ENCODE measurements at places on chromosomes 4 and X.

- no peak for DNase-seq
Observed at GRCh38 chrX:11439846-11440245, 146.6 kb downstream of the AMELX start.

DNA sequence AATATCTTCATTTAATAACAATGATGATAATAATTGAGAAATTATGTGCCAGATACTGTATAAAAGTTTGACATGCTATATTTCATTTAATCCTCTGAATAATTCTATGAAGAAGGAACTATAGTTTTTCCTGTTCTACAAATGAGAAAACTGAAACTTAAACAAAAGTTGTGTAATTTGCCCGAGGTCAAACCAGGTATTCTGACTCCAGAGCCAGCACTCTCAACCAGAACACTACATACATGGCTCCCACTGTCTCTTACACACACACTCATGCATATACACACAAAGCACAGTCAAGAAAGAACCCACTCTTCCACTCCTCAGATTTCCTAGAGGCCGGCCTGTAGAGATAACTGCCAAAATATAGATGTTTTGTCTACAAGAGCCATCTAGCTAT is 374.0 kb upstream of the EMCN start:
- no peak for DNase-seq

- no peak for DNase-seq
Observed at GRCh38 chr4:89704651-89705395, 132.1 kb downstream of the SNCA start.

GRCh38 chr4:82255657-82256056 is 118.1 kb downstream of the HNRNPD start:
- DNase-seq = no peak

GRCh38 chrX:147602176-147602696 is 309.5 kb upstream of the FMR1 start:
- no peak for DNase-seq

DNA sequence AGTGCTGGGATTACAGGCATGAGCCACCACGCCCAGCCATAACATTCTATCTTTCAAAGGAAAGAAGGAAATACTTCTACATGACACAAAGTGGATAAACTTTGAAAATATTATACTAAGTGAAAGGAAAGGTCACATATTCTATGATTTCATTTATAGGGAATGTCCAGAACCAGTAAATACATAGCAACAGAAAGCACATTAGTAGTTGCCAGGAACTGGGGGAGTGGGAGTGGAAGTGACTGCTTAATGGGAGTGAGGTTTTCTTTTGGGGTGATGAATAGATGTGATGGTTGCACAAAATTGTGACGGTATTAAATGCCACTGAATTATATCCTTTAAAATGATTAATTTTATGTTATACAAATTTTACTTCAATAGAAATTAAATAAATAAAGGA is 95.7 kb upstream of the IL15 start:
- DNase-seq = no peak

GRCh38 chr4:72900952-72901351 is 168.6 kb downstream of the COX18 start:
- no peak for DNase-seq

- DNase-seq = no peak
Observed at GRCh38 chrX:3351276-3351675, 4.8 kb upstream of the MXRA5 start.

GRCh38 chr4:166682200-166682599 is 552.1 kb downstream of the SPOCK3 start:
- no peak for DNase-seq

DNA sequence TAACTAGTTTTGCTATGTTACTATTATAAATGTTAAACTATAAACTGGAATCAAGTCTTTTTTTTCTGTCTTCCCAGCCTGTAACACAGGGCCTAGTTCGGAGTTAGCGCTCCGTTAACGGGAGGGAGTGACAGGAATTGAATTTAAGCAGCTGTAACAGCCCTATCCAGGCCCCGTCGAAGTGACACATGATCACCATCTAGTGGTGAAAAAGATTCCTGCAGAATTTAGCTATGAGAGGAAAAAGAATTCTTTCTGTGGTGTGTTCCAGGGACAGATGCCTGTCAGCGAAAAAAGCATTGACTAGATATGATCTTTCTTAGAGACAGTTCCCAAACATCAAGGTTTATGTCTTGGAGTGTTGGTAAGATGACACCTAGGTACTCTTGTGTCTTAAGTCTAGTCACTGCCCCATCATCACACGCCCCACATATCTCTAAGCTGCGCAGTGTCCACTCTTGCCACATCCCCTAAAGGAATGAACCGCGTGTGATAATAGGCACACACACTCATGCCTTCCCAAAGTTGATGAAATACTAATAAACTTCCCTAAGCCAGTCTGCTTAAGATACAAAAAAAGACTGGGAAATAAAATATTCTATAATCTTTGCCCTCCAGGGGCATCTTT is 2.1 kb downstream of the GAB3 start:
- peak; percentile 34 for DNase-seq

- DNase-seq = no peak
Observed at GRCh38 chrX:134512566-134512965, 52.6 kb downstream of the HPRT1 start.

DNA sequence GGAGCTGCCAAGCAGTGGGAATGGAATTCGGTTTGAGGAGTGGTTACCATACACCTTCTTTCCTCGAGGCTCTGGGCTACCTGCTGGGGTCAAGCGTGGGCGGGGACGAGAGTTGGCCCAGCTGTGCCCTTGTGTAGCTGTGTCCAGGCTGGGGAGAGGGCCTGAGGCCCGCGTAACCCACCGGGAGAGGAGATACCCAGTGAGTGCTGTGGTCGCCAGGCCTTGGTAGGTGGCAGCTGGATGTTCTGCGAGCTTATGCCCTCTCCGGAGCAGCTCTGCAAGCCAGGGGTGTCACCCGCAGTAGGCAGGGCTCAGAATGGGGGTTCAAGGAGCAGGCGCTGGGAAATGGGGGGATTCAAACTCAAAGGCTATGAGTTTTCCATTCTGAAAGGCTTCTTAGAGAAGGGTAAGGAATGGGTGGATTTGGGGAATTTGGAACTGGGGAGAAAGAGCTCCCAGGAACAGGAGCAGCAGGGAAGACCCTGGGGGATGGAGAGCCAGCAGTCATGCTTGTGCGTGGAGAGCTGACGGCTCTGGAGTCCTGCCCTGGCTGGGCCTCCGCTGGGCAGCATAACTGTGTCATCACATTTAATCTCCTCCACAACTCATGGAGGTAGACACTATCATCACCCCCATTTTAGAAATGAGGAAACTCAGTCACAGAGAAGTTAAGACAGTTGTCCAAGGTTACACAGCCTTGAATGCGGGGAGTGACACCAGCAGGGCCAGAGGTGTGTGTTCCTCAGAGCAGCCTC is 117.5 kb downstream of the SORCS2 start:
- no peak for DNase-seq

DNA sequence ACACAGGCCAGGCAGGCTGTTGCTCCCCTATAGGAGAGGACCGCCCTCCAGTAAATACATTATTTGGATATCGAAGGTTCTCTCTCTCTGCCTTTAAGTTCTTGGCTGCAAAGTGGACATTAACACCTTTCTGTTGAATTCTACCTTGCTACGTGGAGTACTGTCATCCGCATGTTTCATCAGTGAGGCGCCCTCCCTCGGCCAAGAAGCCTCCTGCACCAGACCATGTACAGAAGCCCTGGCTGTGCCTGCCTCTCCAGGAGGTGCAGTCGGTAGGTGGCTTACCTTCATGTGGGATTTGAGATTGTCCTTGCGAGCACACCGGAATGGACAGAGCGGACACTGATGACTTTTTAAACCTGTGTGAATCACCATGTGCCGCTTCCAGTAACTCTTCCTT is 46.7 kb downstream of the ZNF827 start:
- no peak for DNase-seq

- no peak for DNase-seq
Observed at GRCh38 chrX:32987142-32987541, 224.2 kb downstream of the DMD start.

GRCh38 chr4:4247696-4248028 is 361 bp downstream of the TMEM128 start:
- DNase-seq = no peak

GRCh38 chr4:146462251-146462650 is 59.5 kb downstream of the SLC10A7 start:
- no peak for DNase-seq

- DNase-seq = no peak
Observed at GRCh38 chrX:31440546-31440945, 368.7 kb upstream of the FTHL17 start.

DNA sequence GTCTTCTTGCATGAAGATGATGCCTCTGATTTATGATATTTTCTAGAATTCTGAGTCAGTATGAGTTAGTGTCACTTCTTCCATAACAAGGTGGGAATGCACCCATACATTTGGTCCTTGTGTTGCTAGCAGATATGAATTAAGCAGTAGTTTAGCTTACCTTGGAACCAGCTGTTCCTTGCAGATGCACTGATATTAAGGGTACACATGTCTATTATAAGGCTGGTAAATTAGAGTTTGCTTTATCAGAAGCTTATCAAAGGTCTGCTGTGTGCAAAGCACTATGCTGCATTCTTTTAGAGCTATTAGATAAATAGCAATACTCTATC is 36.5 kb downstream of the AFF1 start:
- no peak for DNase-seq

DNA sequence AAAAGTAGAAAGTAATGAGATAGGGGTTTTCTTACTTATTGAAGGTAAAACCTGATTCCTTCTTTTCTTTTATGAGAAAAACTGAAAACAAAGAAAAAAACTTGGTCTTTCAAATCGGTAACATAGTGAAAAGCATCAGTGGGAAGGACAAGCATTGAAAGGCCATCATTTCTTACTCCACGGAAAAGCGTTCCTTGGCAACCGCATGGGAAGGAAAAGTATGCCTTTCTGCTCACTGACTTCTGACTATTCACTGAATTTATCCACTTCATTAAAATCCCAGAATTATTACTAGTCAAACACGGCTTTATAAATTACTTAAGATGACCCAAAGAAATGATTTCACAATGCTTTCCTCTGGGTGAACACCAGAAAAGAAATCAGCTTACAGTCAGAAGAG is 646.7 kb downstream of the TLL1 start:
- DNase-seq = no peak

DNA sequence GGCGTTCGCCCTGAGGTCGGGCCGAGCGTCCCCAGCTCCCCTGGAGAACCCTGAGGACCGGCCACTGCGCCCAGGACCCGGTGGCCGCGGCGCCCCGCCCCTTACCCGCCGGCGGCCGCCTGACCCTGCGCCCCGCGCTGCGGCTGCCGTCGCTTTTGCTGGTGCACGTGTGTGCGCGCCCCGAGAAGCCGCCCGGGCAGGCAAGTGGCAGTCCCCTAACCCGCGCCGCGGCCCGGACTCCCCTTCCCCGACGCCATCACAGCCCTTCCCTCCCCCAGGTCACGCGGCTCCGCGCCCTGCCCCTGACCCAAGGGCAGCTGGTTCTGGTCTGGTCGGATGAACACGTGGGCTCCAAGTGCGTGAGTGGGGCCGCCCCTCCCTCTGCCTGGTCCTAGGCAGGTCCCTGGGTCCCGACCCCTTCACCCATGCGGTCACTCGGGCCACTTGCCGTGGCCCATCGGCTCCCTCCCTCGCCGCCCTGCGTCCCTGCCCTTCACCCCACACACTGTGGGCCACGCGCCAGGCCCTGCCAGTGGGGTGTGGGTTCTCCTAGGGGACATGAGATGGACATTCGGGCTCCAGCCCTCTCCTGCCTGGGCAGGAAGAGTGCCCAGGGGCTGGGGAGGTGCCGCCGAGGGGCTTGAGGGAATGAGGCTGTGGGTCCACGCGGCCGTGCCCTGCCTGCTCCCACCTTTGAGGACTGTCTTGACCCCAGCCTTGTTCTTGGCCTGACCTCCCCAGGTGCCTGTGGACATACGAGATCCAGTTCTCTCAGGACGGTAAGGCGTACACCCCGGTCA is 8.0 kb upstream of the FGFRL1 start:
- DNase-seq = no peak

DNA sequence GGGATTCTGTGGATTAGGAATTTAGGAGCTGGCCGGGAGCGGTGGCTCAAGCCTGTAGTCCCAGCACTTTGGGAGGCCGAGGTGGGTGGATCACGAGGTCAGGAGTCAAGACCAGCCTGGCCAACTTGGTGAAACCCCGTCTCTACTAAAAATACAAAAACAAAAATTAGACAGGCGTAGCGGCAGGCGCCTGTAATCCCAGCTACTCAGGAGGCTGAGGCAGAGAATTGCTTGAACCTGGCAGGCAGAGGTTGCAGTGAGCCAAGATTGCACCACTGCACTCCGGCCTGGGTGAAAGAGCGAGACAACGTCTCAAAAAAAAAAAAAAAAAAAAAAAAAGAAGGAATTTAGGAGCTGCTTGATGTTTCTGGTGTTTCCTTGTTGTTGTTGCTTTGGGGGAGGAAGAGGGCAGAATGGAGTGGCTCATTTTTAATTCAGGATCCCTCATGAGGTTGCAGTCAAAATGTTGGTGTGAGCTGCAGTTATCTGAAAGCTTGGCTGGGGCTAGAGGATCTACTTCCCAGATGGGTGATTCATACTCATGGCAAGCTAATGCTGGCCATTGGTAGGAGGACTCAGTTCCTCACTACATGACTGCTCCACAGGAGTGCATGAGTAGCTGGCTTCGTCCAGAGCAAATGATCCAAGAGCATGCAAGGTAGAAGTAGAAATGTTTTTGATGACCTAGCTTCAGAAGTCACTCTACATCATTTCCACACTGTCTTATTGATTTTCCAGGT is 26.5 kb upstream of the JADE1 start:
- no peak for DNase-seq

DNA sequence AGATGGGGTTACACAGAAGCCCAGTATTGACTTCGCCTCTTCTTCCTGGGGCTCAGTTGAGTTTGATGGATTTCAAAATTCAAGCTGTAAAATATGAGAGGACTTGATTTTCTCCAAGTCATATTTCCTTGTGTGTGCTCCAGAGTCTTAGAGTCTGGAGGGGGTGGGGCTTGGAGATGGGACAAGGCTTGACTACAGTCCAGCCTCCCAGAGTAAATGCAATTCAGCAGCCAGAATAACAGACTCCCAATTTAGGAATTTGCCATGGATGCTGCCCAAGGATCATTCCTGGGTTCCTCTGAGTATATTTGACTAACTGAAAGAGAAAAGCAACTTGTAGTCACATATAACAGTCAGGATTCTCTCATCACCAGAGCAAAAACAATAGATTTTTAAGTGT is 53.7 kb upstream of the RBPJ start:
- no peak for DNase-seq
